ENCODE measurements at places on chromosomes 2 and 18. TPM values are rescaled to one million over a fixed set of nuclear protein-coding genes. Genes with fewer than 3 reads are reported as not detected.

The CAPG gene
- total RNA-seq: 7.4 TPM

The SRD5A2 gene
- total RNA-seq: not detected

The RAB11FIP5 gene
- 38.1 TPM for total RNA-seq

The NYAP2 gene
- 0.05 TPM for total RNA-seq

The CCDC121 gene
- 3.5 TPM for total RNA-seq

The EFEMP1 gene
- total RNA-seq: 48.5 TPM

The PDCL3 gene
- total RNA-seq: 26.7 TPM

The OSR1 gene
- 1.4 TPM for total RNA-seq

The CIB4 gene
- not detected for total RNA-seq
